ENCODE measurements at places on chromosomes 2 and 18. TPM values are rescaled to one million over a fixed set of nuclear protein-coding genes. Genes with fewer than 3 reads are reported as not detected.

GRCh38 chr2:94759211-94759610, 112.0 kb upstream of the TEKT4 start:
- no peak for DNase-seq

- DNase-seq = no peak
These were observed 113.1 kb downstream of the NFATC1 start for GRCh38 chr18:79508565-79509535.

DNA sequence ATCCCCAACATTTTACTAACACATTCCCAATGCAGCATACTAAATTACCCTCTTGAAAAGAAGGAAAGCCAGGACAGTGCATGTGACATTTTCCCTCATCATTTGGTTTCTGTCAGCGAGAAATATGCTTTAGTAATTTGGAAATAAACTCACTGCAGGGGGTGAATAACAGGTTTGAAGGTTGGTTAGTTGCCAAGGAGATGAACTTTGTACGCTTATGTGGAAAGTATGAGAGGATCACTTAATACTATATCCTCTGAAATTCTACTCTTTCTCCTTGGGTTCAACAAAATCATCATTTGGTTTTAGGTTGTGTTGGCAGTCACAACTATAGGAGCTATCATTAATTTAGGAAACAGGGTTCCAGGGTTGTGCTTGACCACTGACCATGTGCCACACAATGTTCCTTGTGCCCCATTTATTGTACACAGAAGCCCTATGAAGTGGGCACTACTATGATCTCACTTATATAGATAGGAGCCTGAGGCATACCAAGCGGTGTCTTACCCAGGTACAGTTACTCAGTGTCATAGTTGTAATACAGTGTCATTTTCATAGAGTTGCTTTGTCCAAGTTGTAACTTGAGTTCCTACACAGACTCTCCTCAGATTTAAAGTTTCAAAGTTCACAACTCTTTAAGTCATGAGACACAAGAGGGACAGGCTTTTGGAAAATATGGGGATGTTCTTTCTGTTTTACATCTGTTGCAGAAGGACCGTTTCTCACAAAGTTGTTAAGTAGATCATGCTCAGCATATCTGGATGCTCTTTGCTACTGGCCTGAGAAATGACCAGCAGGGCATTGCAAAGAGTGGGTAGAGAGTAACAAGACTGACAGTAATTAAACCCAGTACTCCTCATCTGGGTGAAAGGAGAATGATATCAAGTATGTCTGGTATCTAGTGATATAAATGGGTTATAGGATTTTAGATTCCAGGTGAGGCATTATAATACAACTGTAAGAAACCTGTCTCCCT, 91.8 kb downstream of the MAP4K4 start:
- DNase-seq = no peak

DNA sequence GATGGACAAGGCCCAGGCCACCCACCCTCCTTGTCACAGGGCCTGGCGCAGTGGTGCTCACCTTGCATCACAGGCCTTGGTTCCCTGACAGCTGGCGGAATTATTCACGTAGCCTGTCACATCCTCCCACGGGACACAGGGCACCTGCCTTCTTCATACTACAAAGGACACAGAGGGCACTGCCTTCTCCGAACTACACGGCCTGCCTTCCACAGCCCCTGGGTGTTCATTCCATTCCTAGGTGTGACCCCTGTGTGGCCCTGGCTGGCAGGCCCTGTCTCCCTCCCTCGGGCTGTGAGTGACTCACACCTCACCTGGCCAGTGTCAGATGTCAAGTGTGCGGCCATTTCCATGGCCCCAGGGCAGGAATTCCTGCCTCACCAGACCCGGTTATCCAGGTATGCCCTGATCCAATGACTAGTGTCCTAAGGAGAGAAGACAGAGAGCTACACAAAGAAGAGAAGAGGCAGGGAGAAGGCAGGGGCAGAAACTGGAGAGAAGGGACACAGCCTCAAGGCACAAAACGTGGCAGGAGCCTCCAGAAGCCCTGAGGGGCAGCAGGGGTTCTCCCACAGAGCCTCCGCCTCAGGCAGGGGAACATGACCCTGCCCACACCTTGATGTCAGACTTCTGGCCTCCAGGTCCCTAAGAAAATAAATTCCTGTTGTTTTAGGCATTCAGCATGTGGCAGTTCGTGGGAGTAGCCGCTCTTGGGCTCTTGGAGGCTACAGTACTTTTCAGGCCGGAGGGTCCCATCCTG, 43.4 kb downstream of the MBP start:
- DNase-seq = no peak

GRCh38 chr2:73877071-73877802, 15.6 kb upstream of the ACTG2 start:
- DNase-seq = no peak

DNA sequence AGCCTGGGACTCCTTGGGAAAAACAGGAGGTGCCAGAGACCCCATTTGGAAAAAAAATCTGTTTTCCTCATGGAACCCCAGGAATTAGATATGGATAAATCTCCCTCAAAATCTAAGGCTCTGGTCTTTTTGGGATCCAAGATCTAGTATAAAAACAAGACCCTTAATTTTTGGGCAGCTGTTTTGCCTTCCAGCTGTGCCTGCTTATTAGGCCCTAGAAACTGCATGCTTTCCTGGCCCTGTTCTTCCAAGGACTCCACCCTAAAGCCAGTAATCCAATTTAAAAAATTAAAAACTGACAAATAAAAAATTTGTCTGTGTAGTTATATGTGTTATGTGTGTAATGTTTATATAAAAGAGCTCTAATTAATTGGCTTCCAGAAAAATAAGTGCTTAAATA, 274.6 kb downstream of the STK39 start:
- no peak for DNase-seq

- no peak for DNase-seq
These were observed 126.2 kb upstream of the ZNF516 start for GRCh38 chr18:76621226-76621625.

DNA sequence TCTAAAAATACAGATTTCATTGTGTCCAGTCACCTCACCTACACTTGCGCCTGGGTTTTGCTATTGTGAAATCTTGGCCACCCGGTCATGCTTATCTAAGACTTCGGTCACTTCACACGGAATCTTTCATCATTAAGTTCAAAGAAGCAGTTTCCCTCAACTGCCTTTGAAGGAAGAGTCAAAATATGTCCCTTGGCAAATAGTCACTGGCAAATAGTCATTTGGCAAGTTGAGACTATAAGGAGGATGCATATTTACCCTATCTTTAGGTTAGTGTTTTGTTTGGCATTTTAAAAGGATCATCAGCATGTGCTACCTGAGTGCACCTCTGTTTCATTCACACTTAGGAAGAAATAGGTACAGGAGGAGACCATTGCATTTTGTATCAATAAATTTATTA, 95.9 kb downstream of the FEZ2 start:
- no peak for DNase-seq

GRCh38 chr18:23689616-23690504, 607 bp downstream of the LAMA3 start:
- DNase-seq = no peak

DNA sequence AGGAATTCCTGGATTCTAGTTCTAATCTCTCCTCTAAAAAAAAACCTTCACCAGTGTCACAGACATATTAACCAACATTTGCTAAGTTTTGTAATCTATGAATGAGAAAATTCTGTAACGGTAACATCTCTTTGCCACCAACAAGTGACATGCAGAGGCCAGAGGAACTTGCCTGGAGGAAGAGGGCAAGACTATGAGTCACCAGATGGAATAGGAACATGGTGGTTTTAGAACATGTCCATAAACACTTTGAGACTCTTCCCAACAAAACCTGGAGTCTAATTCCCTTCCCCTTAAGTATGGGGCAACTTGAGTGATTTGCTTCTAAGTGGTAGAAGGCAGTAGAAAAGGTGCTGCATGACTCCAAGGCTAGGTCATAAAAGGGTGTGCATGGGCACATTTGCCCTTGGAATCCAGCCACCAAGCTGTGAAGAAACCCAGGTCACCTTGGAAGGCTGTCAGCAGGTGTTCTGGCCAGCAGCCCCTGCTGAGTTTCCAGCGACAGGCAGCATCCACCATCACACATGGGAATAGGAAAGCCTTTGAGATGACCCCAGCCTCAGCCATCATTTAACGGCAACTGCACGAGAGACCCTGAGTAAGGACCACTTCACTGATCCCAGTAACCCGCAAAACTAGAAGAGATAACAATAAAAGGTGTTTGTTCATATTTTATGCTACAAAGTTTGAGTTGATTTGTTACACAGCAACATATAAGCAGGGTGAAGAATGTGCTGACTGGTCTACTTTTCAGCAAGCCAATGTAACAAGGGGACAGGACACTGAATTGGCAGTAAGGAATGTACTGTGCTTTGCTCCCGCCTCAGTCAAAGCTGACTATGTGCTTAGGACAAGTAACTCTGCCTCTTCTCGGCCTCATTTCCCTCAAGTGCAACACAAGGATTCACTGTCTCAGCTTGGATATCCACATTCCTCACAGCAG, 90.6 kb downstream of the SKA1 start:
- DNase-seq = no peak

- DNase-seq = no peak
These were observed 18.3 kb downstream of the PSME4 start for GRCh38 chr2:53952519-53952918.

DNA sequence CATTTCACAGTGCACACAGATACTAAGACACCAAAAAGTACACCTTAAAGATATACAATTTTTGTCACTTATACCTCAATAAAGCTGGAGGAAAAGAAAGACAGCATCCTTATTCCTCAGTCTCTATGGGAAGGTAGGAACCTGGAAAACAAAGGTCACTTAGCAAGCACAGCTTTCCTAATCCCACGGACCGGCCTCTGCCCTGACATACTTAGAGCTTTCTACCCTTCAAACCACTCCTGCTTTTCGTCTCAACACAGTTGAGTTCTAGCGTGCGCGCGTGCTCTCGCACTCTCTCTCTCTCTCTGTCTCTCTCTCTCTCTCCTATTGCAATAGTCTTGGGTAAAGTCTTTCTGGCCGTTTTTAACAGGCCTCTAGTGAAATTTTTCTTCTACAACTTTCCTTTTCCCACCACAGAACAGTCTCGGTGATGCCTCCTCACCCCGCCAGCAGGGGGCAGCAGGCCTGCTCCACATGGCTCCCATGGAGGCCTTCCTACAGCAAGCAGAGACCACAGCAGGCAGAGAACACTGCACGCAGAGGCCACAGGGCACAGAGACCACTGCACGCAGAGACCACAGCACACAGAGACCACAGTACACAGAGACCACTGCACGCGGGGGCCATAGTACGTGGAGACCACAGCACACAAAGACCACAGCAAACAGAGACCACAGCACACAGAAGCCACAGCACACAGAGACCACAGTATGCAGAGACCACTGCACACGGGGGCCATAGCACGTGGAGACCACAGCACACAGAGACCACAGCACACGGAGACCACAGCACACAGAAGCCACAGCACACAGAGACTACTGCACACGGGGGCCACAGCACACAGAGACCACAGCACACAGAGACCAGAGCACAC, 106.9 kb downstream of the FBXO15 start:
- DNase-seq = no peak

- DNase-seq = no peak
These were observed 5.7 kb downstream of the C18orf32 start for GRCh38 chr18:49481317-49481716.

DNA sequence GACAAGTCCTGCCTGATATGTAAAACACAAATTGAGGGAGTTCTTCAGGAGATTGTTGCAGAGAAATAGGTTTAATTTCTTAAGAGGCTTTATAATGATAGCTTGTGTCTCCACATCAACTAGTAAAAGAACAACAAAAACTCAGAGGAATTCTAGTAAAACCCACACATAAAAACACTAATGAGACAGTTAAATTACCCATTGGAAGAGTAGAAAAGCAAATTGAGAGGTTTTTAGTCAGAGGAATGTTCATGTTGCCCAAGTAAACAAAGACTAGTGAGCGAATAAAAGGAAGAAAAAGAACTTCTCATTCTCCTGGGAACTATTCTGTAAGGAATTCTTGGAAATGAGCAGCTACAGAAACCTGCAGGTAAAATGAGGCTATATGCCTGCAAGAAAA, 330.6 kb downstream of the STK39 start:
- DNase-seq = no peak

DNA sequence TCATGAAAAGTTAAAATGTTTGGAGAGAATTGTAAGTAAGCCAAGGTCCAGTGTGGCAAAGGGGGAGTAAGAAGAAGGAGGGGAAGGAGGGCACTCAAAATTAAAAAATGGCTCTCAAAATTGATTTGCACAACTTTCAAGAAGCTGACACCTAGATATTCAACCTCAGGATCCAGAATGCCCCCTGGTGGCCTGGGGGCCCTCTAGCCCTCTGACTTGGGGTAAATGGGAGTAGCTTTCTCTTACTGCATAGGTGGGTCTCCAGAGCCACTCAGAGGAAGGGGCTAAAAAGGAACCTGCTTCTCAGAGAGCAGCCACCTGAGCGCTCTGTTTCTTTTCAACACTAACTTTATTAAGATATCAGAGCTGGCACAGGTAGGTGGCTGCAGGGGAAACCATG, 968.5 kb downstream of the BCL11A start:
- no peak for DNase-seq

- DNase-seq = no peak
These were observed 56.3 kb downstream of the SLC25A12 start for GRCh38 chr2:171837736-171838135.

DNA sequence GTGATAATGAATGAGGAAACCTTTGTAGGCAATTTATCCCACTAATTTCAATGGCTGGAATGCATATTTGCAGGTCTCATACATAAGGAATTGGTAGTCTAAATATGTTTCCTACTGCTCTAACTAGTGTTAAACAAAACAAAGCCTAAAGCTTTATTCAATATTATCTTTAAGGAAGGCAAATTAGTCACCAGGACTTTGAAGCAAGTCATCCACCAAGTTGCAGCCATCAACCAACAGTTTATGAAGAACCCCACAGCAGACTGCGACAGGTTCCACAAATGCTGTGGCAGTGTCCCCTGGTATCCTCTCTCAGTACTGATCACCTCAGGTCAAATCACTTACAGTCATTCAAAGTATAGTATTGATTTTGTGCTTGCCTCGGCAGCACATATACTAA, 181.5 kb upstream of the ZFP36L2 start:
- DNase-seq = no peak

GRCh38 chr2:121099329-121100290, 185.4 kb downstream of the TFCP2L1 start:
- DNase-seq = no peak

GRCh38 chr2:48346124-48346536, 183.8 kb upstream of the STON1 start:
- peak; percentile 60 for DNase-seq

- DNase-seq = no peak
These were observed 2.8 kb upstream of the CAPN10 start for GRCh38 chr2:240583774-240584173.

- no peak for DNase-seq
These were observed 185.1 kb upstream of the SMAD7 start for GRCh38 chr18:49135877-49136276.

DNA sequence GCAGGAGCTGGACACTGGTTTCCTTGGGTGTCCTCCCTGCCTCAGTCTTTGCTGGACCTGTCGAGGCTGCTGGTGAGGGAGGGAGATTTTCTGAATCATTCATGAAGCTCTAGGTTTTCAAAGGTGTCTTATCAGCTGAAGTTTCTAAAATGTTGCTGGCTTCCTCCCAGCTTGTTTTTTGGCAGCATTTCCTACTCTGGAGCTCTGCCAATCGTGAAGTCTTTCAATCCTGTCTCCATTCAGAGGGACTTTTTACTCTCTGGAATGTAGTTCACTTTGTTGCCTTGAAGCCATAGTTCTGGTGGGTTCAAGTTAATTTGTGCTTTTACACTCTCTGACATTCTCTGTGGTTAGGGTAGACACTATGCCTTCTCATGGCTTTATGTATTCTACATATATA, 23.9 kb downstream of the SNTG2 start:
- DNase-seq = no peak

Gene EFHD1
- not detected for polyA plus RNA-seq

Gene SERPINB13
- not detected for polyA plus RNA-seq

Gene PFN4
- 0.52 TPM for polyA plus RNA-seq

Gene NYAP2
- not detected for polyA plus RNA-seq

Gene ASB18
- polyA plus RNA-seq = not detected

Gene SNRNP27
- polyA plus RNA-seq = 38.1 TPM

Gene GPR75
- 1.8 TPM for polyA plus RNA-seq
